Lower lobe of right lung (tissue), 2 donors: ENCODE measurements at places on chromosomes 2 and 18. TPM values are rescaled to one million over a fixed set of nuclear protein-coding genes. Genes with fewer than 3 reads are reported as not detected.
A peak's percentile ranks its signal among the peaks of the same experiment; 100 is the strongest.

DNA sequence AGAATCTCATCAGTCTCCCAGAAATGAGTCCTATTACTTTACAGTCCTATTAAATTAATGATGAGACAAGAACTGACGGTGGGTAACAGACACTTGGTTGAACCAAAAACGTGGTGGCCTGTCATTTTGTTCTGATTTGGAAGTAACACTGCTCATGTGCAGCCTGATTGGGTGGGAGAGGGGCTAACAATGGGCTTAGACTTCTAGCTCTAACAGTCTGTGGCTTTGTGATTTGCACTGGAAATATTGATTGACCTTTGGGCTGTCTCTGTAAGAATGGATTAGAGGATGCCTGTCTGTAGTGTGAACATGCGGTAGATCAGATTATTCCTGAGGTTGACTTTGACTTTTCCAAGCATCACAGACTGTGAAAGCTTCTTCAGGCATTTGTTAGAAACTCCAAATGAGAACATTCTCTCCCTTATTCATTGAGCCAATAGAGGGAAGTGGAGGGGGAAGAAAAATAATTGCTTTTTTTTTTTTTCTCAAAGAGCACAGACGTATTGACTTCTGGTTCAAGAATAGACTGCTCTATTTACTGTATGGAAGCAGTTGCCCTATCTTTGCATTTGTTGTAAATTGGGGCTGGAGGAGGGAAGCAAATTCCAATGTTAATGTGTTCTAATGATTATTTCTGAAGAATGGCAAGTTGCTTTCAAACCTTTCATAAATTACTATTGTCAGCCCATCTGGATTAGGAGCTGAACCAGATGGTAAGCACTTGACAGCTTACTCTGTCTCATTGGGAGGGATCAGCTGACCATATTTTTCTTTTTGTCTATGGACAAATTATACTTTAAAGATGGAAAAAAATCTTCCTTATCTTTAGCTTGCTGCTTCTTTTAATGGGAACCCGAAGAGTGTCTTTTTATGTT is 85.8 kb upstream of the TTN start:
- no peaks in the 10 kb centered on the region for H3K36me3 ChIP-seq
- no peaks in the 10 kb centered on the region for H3K27me3 ChIP-seq
- no peak for DNase-seq
- no peaks in the 10 kb centered on the region for H3K4me1 ChIP-seq
- no peak overlapping the region for H3K4me3 ChIP-seq

GRCh38 chr2:100113990-100114433 is 28.4 kb downstream of the AFF3 start:
- H3K36me3 ChIP-seq = no peaks in the 10 kb centered on the region
- no peak overlapping the region for H3K27ac ChIP-seq
- no peak for DNase-seq

DNA sequence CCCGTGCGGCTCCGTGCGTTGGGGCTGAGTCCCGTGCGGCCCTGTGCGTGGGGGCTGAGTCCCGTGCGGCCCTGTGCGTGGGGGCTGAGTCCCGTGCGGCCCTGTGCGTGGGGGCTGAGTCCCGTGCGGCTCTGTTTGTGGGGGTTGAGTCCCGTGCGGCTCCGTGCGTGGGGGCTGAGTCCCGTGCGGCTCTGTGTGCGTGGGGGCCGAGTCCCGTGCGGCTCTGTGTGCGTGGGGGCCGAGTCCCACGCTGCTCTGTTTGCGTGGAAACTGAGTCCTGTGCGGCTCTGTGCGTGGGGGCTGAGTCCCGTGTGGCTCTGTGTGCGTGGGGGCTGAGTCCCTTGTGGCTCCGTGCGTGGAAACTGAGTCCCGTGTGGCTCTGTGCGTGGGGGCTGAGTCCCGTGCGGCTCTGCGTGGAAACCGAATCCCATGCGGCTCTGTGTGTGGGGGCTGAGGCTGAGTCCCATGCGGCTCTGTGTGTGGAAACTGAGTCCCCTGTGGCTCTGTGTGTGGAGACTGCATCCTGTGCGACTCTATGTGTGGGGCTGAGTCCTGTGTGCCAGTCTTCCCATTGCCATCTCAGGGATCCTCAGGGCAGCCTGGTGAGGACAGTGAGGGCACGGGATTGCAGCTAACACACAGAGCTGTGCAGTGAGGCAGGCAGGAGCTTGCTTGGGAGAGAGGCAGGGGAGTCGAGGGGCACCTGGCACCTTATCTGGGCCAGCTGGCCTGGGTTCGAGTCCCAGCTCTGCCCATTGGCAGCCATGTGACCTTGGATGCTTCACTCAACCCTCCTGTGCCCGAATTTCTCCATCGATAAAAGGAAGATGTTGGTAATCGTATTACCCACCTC is 44.5 kb downstream of the LDLRAD4 start:
- no peak for DNase-seq
- H3K36me3 ChIP-seq = no peaks in the 10 kb centered on the region
- no peak overlapping the region for H3K4me3 ChIP-seq
- peaks cover 43% of the 10 kb centered on the region for H3K4me1 ChIP-seq
- no peak overlapping the region for H3K27ac ChIP-seq

GRCh38 chr18:4230450-4231168 is 224.5 kb downstream of the DLGAP1 start:
- H3K27ac ChIP-seq = no peak overlapping the region
- no peaks in the 10 kb centered on the region for H3K4me1 ChIP-seq
- no peak overlapping the region for H3K4me3 ChIP-seq
- H3K36me3 ChIP-seq = no peaks in the 10 kb centered on the region

GRCh38 chr2:240640939-240641338 is 15.7 kb downstream of the GPR35 start:
- DNase-seq = no peak
- peaks cover 8% of the 10 kb centered on the region for H3K27me3 ChIP-seq
- no peak overlapping the region for H3K4me3 ChIP-seq

GRCh38 chr2:10537522-10538199 is 89.5 kb upstream of the ODC1 start:
- no peak overlapping the region for H3K4me3 ChIP-seq
- H3K36me3 ChIP-seq = no peaks in the 10 kb centered on the region
- no peak overlapping the region for H3K27ac ChIP-seq
- DNase-seq = no peak
- H3K27me3 ChIP-seq = no peaks in the 10 kb centered on the region

DNA sequence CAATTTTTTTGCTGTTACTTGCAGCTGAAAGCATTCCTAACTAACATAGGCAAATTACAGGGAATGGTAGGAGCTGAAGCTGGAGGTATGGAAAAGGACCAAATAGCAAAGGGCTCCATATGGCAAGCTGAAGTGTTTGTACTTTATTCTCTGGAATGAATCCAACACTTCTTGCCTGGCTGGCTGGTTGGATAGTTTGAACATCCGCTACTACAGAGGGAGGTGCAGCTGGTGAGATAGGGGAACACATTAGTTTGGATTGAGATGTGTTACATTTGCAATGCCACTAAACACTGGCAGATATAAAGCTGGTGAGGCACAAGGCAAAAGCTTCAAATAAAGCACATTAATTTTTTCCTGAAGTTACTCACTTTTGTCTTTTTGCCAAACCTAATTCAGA is 291.5 kb downstream of the SP3 start:
- no peaks in the 10 kb centered on the region for H3K4me1 ChIP-seq
- DNase-seq = no peak
- H3K27me3 ChIP-seq = peaks cover 4% of the 10 kb centered on the region
- no peaks in the 10 kb centered on the region for H3K36me3 ChIP-seq

DNA sequence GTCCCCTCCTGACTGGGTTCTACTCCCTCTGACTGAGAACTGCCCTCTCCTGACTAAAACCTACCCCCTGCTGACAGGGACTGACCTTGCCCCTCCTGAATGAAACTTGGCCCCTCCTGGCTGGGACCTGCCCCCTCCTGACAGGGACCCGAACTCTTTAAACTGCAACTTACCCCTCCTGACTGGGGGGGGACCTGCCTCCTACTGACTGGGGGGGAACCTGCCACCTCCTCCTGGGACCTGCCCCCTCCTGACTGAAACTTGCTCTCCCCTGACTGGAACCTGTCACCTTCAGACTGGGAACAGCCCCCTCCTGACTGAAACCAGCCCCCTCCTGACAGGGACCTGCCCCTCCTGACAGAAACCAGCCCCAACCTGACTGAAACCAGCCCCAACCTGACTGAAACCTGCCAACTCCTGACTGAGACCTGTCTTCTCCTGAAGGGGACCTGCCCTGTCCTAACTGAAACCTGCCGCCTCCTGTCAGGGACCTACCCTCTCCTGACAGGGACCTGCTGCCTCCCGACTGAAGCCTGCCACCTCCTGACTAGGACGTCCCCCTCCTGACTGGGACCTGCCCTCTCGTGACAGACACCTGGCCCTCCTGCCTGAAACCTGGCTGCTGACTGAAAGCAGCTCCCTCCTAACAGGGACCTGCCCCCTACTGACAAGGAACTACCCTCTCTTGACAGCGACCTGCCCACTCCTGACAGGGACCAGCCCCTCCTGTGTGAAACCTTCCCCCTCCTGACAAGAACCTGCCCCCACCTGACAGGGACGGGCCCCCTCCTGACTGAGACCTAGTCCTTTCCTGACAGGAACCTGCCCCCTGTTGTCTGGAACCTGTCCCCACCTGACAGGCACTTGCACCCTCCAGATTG is 87.1 kb downstream of the PXDN start:
- no peak overlapping the region for H3K27ac ChIP-seq
- H3K4me3 ChIP-seq = no peak overlapping the region
- peaks cover 28% of the 10 kb centered on the region for H3K36me3 ChIP-seq
- H3K4me1 ChIP-seq = peaks cover 21% of the 10 kb centered on the region

- no peak overlapping the region for H3K4me3 ChIP-seq
- no peak for DNase-seq
- no peak overlapping the region for H3K27ac ChIP-seq
- H3K27me3 ChIP-seq = no peaks in the 10 kb centered on the region
Measured at GRCh38 chr18:61785588-61785987, 107.2 kb downstream of the RNF152 start.

- peaks cover 9% of the 10 kb centered on the region for H3K27me3 ChIP-seq
- H3K4me3 ChIP-seq = no peak overlapping the region
- H3K36me3 ChIP-seq = no peaks in the 10 kb centered on the region
- DNase-seq = peak; percentile 16
- peaks cover under 1% of the 10 kb centered on the region for H3K4me1 ChIP-seq
Measured at GRCh38 chr18:79582978-79583377, 96.6 kb upstream of the CTDP1 start.

GRCh38 chr2:48312126-48312525 is 217.8 kb upstream of the STON1 start:
- no peak for DNase-seq
- H3K4me1 ChIP-seq = peaks cover 19% of the 10 kb centered on the region
- no peaks in the 10 kb centered on the region for H3K36me3 ChIP-seq
- no peak overlapping the region for H3K27ac ChIP-seq
- no peaks in the 10 kb centered on the region for H3K27me3 ChIP-seq

DNA sequence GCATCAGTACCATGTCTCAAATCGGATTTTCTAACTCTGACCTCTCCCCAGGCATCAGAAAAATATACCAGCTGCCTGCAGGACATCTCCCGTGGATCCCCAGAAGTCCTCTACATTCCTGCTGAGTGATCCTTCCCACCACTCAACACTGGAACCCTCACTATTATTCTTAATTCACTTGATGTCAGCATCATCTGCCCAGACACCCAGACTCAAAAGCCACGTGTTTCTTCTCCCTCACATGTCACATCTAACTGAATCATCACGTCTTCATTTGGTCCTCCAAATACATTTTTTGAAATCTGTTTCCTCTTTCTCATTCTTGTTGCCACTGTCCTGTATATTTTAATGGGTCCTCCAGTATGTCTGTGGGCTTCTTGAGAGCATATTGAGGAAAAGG is 218.6 kb downstream of the HRH4 start:
- no peak overlapping the region for H3K27ac ChIP-seq
- H3K27me3 ChIP-seq = no peaks in the 10 kb centered on the region
- H3K4me1 ChIP-seq = no peaks in the 10 kb centered on the region
- DNase-seq = no peak
- H3K36me3 ChIP-seq = no peaks in the 10 kb centered on the region
- no peak overlapping the region for H3K4me3 ChIP-seq

GRCh38 chr18:25446972-25447371 is 95.0 kb upstream of the ZNF521 start:
- no peak for DNase-seq
- no peaks in the 10 kb centered on the region for H3K27me3 ChIP-seq
- H3K36me3 ChIP-seq = no peaks in the 10 kb centered on the region
- H3K4me1 ChIP-seq = no peaks in the 10 kb centered on the region
- H3K4me3 ChIP-seq = no peak overlapping the region

DNA sequence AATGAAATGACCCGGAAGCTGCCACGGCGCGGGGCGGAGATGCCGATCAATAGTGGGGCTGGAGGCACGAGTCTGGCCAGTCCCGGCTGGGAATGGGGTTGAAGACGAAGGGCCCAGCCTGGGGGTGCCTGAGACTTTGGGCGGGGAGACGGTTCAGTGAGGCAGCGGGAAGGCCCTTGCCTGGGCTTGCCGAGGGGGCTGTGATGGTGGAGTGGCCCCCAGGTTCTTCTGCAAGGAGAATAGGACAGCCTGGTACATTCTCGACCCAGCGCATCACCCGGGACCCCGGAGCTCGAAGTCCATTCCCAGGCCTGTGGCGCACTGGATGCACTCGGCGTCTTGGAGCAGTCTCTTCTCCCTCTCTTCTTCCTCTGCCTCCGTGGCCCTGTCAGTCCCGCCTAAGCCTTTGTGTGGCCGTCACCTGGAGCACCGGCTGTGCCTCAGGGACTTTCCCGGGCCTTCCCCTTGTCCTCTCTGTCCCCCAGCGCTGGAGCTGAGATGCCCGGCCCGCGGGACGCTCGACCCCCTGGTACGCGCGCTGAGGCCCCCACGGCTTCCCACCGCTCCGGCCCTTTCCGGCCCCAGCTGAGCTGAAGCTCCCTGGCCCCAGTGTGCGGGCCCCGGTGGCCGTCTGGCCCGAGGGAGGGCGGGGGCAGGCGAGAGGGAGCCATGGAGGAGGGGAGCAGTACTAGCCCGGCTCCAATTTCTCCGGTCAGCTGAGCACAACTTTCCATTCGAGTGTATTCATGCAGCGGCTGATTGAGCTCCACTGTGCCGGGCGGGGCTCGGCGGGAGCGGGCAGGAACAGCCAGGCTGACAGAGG is 8.0 kb downstream of the SIX3 start:
- DNase-seq = peak; percentile 28
- peaks cover 19% of the 10 kb centered on the region for H3K4me1 ChIP-seq
- peaks cover 93% of the 10 kb centered on the region for H3K27me3 ChIP-seq
- no peak overlapping the region for H3K27ac ChIP-seq

- H3K4me1 ChIP-seq = no peaks in the 10 kb centered on the region
- no peak for DNase-seq
- peaks cover 95% of the 10 kb centered on the region for H3K36me3 ChIP-seq
- no peaks in the 10 kb centered on the region for H3K27me3 ChIP-seq
Measured at GRCh38 chr2:127498386-127498785, 27.9 kb downstream of the IWS1 start.

DNA sequence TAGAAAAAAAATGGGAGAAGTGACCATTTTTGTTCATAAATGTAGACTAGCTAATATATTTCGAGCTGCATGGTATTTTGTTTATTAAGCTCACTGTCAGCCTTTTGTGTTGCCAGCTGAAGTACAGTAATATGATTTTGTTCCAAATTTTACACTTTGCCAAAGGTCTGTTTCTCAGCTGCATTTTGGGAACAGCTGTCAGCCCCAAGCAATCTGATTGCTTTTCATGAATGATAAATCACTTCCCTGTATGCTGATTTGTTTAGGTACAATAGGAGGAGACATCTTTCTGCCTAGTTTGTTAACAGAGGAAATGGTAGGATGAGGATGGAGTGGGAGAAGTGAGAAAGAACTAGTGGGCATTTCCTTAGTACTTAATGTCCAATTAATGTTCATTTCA is 79.3 kb downstream of the NABP1 start:
- peaks cover 9% of the 10 kb centered on the region for H3K4me1 ChIP-seq
- no peaks in the 10 kb centered on the region for H3K36me3 ChIP-seq
- H3K27ac ChIP-seq = no peak overlapping the region
- DNase-seq = no peak
- H3K27me3 ChIP-seq = no peaks in the 10 kb centered on the region

- no peaks in the 10 kb centered on the region for H3K4me1 ChIP-seq
- no peak for DNase-seq
- H3K27ac ChIP-seq = no peak overlapping the region
Measured at GRCh38 chr2:19611491-19612332, 253.3 kb upstream of the OSR1 start.

Gene ADD2
- 2.1 TPM for total RNA-seq

Gene TMEM163
- 31.9 TPM for total RNA-seq

Gene CRYGC
- total RNA-seq = not detected

Gene ALMS1
- total RNA-seq = 22.0 TPM
